Activated CD8-positive, alpha-beta memory T cell treated with anti-CD3 and anti-CD28 coated beads for 1 hour (primary cell): ENCODE measurements at places on chromosomes 12 and 14.

GRCh38 chr14:99380991-99381687 lies 99.5 kb downstream of the SETD3 start:
- DNase-seq: no peak

DNA sequence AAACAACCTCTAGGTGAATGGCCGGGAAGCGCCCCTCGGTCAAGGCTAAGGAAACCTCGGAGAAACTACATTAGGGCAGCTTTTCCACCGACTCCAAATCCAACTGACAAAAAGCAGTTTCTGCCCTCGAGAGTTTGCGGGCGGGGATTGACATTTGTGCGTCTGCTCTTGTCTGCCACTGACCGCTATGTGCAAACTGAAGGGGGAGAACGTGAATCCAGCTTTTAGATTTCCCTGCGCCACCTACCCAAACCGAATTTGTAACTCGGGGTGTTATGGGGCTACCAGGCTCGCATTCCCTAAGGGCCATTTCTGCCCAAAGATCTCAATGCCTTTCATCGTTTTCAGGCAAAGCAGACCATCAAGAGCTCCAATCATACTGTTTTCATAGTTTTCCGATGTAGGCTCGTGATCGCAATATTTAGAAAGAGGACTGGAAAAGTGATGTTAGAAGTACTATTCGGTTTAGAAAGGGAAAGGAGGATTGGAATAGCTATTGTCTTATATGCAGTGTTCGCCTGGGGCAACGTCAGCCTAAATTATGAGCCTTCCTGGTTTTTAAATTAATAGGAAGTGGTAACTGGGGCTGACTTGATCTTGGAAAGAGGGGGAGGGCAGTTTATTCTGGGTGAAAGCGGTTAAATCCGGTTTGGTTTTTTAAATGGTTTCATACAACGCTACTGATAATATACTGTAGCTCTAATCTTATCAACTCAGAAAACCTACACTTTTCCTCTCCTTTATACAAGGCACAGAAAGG lies 45.4 kb downstream of the BCAT1 start:
- DNase-seq: no peak

DNA sequence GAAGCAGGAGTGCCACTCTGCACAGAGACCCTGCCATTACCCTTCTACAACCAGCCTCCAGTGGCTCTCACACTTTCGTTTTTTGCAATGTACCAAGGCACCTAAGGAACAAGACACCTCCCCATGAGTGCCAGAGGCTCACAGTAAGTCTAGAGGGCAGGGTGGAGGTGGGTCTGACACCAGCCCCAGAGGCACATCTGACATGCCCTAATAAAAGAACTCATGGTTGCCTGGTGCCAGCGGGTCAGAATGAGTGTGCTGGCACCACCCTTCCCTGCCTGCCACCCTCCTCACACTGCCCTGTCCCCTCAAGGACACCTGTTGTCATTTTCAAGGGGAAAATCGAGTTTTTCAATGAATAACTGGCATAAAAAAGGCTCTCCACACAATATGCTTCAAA lies 161.2 kb downstream of the FOXN3 start:
- DNase-seq: no peak

DNA sequence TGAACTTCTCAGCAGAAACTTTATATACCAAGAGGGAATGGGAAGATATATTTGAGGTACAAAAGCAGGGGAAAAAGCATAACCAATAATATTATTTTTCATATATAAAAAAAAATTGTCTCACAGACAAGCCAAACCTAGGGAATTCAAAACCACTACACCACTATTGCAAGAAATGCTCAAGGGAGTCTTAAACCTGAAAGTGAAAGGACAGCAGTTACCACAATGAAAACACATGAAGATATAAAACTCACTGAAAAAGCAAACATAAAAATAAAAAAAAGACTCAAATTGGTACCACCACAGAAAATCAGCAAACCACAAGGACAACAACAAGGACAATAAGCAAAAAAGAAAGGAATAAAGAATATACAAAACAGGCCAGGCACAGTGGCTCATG lies 131.9 kb downstream of the CEP128 start:
- no peak for DNase-seq

GRCh38 chr12:19957308-19958125 lies 410.8 kb upstream of the PDE3A start:
- DNase-seq: no peak

GRCh38 chr12:48038085-48038484 lies 33.8 kb upstream of the COL2A1 start:
- DNase-seq: no peak

DNA sequence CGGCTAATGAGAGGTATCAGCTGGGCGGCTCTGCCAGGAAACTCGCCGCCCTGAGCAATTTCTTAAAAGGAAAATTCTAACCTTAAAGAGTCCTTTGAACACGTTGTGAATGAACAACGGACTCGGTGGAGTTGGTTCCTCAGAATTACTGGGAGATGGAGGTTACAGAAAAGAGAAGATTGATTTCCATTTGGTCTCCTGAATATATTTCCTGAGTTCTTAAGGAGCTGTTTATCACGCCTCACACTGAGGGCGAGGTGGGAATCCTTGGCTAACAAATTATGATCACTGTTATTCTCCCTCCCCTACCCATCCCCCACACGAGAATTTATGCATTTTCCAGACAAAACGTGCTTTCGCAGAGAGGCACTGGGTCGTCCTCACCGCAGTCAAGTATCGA lies 194.5 kb upstream of the C14orf180 start:
- DNase-seq: no peak

DNA sequence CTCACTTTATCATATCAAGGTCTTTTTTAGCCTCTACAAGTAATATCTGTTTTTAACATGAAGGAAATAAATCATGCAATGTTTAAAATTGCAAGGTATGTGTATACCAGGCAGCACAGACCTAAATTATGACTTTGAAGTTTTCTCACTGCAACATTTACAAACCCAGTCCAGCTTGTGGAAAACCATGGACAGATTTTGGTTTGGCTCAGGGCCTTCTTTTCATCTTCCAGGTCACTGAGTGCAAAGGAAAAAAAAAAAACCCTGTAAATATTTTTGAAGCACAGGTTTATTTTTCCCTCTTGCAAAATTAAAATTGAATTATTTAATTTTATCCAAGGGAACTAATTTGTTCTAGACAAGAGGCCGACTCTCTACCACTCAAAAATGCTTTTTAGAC lies 13.8 kb downstream of the MGP start:
- no peak for DNase-seq

DNA sequence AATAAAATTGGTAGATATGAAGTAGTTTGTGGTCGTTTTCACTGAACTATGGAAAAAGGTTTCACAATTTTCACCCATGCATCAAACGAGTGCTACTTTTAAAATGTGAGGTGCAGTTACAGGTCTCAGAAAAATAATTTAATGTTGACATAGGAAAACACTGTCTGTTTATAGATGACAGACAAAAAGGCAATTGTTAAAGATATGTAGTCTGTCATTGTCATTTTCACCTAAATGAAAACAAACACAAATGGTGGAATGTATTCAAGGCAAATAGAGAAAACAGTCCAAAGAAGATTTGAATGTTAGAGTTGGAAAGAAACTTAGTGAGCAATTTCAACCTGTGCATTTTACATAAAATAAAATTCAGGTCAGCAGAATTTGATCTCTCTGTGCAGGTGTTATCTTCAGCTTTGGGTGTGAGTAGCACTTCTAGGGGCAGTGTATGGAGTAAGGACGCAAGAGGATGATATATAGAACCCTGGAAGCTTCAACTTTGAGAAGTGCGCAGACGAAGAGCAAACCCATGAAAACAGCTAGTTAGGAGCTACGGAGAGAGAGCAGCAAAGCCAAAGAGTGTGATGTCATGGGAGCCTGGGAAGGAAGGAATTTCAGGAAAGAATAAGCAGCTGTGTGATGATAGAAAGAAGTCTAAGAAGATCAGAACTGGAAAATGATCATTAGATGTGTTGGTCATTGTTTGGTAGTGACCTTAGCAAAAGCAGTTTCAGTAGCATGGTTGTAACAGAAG lies 6.2 kb downstream of the RERG start:
- DNase-seq: no peak

DNA sequence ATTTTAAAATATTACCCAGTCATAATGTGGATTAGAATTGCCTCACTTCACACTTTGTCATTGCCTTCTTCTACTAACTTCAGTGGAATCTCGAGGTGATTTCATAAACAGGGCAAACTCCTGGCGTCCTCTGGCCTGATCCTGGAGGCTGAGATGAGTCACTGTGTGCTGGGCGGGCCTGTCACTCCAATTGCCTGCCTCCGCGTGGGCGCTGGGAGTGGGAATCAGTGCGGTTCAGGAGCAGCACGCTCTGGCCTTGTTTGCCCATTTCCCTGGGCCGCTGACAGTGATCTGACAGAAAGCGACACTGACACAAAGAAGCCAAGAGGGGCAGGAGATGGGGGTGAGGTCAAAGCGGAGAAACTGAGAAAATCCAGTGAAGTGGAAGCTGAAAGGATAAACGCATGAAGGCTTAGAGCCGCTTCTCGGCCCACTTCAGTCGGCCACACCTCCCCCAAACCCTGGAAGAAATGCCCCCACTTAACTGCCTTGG lies 29.7 kb downstream of the LGR5 start:
- no peak for DNase-seq

GRCh38 chr12:92619026-92619425 lies 83.8 kb upstream of the PLEKHG7 start:
- no peak for DNase-seq

DNA sequence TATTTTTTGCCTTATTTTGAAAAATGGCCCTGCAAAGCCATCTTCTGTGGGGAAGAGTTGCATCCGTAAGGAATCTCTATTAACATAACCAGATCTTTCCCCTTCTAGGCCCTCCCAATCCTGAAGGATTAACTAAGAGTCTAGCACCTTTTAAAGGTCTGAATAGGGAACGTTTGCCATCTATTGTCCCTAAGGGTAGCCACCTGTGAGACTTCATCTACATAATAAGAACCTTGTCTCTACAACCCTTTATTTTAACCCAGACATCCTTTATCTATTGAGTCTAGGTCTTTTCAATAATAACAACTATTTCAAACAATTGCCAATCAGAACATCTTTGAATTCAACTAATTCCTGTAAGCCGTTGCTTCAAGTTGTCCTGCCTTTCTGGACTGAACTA lies 4.4 kb downstream of the EDDM3B start:
- DNase-seq: no peak

DNA sequence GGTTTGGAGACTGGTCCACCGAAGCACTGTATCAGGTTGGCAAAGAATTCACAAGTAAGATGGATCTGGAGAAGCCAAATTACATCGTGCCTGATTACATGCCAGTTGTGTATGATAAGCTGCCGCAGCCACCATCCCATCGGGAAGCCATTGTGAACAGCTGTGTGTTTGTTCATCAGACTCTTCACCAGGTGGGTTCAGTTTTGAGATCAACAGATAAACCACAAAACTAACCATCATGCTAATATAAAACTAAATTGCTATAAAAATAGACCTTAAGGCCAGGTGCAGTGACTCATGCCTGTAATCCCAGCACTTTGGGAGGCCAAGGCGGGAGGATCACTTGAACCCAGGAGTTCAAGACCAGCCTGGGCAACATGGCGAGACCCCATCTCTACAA lies 58.9 kb downstream of the HSP90AA1 start:
- no peak for DNase-seq

DNA sequence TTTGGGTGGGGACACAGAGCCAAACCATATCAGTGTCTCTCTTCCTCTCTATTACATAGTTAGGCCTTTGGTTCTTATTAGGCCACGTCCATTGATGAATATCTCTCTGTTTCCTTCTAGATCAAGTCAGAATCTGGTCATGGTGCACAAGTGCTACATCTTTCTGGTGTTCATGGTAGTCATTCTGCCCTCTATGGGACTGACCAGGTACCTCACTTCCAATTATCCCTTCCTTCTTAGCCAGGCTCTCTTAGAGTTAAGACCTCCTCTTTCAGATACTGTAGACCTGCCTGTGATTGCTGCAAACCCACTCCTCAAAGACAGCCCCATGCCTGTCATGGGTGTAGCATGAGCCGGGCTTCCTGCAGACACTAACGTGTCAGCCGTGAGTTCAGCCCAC lies 25.2 kb downstream of the NGB start:
- no peak for DNase-seq

DNA sequence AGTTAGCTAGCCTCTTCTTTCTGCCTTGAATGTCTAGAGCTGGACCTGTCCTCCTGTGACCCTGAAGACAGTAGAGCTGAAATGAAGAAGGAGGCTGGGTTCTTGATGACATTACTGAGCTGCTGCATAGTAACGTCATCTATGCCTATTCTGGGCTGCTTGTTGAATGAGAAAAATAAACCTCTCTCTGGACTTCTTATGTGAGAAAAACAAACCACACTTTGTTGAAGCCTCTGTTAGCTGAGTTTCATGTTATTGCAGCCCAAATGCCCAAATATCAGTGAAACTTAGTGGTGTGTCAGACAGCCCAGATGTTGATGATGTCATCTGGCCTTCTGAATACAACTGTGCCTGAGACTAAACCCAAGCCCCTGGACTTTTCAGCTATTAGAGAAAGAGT lies 67.0 kb upstream of the MAX start:
- DNase-seq: no peak

- DNase-seq: no peak
Observed at GRCh38 chr12:6547987-6548386, 7.9 kb downstream of the IFFO1 start.

GRCh38 chr12:132029503-132030300 lies 80.0 kb downstream of the EP400 start:
- no peak for DNase-seq

DNA sequence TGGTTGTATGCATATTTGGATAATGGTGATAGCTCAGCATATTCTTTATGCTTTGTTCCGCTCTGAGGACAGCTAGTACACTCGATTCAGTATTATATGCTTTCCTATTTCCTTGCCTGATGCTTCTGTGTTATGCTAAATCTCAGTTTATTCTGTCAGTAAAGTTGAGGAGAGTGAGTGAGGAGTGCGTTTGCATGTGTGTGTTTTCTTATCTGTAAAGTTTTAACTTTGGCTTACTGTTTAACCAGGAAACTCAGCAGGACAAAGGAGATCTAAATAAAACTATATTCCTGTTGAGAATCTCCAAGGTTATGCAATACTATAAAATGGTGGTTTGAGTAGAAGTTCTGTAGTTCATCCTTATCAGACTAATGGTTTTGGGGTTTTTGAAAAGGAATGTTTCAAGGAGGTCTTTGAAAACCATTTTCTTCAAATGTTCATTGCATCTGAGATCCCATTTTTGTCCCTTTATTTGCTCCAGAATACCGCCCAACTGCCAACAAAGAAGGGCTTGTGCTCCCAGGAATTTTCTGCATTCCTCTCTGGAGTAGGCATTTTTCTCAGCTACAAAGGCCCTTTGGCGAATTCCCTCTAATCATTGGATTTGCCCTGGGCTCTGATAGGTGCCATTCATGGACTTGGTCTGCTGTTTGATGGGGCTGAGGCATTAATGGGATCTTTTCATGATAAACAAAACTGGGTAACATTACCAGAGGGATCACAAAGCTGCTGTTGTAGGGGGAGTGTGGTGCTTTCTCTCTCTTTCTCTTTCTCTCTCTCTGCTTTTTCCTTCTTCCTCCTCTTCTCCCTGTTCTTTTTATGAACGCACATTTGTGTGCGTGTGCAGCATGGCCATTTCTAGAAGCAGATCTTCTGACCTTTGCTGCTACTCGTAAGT lies 71.7 kb downstream of the HMGA2 start:
- no peak for DNase-seq

- no peak for DNase-seq
Observed at GRCh38 chr14:22252686-22253085, 336.3 kb downstream of the DAD1 start.

GRCh38 chr12:117142094-117142493 lies 42.9 kb upstream of the TESC start:
- no peak for DNase-seq

GRCh38 chr12:4506870-4507269 lies 31.8 kb upstream of the RAD51AP1 start:
- no peak for DNase-seq
